ENCODE measurements at places on chromosomes 12 and 14. TPM values are rescaled to one million over a fixed set of nuclear protein-coding genes. Genes with fewer than 3 reads are reported as not detected.

Gene TRPV4
- 1.1 TPM for total RNA-seq

Gene HELB
- 2.6 TPM for total RNA-seq

Gene INSM2
- not detected for total RNA-seq

Gene TIMELESS
- total RNA-seq, result 4.4 TPM

Gene ASIC1
- total RNA-seq, result 4.2 TPM

Gene SLC10A1
- total RNA-seq, result not detected

Gene ITGA5
- total RNA-seq, result 1,151 TPM

Gene TPPP2
- not detected for total RNA-seq
